Stimulated activated CD8-positive, alpha-beta memory T cell treated with anti-CD3 and anti-CD28 coated beads, Interleukin-15, amount 100 ng/mL, for 48 hours (primary cell): ENCODE measurements at places on chromosomes 5 and 9.

DNA sequence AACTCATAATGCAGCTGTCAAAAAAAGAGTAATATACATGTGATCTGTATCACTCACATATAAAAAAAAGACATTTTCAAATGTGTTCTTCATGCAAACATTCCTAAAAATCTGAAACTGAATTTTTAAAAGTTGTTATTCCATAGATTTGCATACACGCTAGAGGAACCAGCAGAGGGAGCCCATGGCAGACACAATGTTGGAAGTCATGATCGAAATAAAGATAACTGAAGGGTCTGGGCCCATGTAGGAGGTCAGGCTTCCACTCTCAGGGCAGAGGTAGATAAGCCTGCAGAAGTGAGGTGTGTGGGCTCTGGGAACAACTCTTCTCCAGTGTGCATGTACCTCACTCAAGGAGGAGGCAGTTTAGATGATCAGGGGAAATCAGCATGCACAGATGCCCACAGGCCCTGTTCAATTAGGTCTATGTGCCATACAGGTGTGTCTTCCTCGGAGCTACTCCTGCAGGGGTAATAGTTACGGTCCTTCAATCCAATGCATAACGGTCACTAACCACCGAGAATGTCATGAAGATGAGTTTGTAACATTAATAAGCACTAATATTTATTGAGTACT, 208.6 kb downstream of the EPB41L4A start:
- no peak for DNase-seq

DNA sequence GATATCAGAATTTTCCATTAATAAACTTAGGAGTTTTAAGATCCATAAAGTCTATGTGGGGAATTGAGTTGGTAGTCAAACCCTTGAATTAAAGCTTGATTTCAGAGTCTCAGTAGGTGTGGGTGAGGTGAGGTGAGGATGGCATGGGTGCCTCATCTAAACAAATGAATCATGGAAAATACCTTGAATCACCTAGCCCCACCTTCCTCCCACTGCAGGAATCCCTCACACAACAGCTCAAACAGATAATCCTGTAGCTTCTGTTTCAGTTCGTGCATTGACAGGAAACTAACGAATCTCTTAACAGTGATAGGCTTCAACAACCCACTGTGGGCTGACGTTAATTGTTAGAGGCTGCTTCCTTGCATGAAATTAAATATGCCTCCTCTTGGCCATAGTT, 185.0 kb downstream of the SREK1 start:
- DNase-seq = no peak

- DNase-seq = no peak
Observed at GRCh38 chr9:37905776-37906175, 1.8 kb upstream of the SLC25A51 start.

DNA sequence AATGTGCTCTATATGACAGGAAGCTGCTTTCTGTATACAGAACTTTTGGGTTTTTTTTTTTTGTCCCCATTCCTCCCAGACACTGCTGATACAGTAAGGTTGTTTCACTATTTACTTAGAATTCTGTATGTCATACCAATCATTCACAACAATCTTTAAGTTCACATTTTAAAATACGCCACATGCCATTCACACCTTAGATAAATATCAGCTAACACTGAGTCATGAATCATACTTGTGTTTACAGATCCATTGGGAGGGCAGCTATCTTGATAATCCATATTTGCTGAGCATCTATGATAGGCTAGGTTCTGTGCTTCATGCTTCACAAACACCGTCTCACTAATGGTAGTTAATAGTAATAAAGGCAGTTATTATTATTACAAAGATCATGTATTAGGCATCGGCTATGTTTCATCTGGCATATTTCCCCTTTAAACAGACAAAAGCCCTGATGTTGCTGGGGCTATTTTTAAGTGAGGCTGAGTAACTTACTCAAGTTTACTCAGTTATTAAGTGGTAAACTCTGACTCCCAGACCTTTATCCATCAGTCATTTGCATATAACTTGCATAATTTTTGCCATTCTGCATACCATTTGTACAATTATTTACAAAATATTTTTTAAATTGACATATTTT, 152.2 kb upstream of the HMHB1 start:
- no peak for DNase-seq

GRCh38 chr9:13948037-13948436, 365.9 kb downstream of the NFIB start:
- no peak for DNase-seq
